Ovary (tissue), 10 donors: ENCODE measurements at places on chromosomes 7 and 10. TPM values are rescaled to one million over a fixed set of nuclear protein-coding genes. Genes with fewer than 3 reads are reported as not detected.

Gene DNAH11
- total RNA-seq, result 2.6 TPM

Gene WAPL
- total RNA-seq, result 31.9 TPM

Gene PDE6C
- total RNA-seq, result not detected

Gene PANK1
- 6.2 TPM for total RNA-seq

Gene GOLGA7B
- under 0.01 TPM for total RNA-seq

Gene CSTF2T
- total RNA-seq, result 37.4 TPM

Gene CALCR
- total RNA-seq, result not detected

DNA sequence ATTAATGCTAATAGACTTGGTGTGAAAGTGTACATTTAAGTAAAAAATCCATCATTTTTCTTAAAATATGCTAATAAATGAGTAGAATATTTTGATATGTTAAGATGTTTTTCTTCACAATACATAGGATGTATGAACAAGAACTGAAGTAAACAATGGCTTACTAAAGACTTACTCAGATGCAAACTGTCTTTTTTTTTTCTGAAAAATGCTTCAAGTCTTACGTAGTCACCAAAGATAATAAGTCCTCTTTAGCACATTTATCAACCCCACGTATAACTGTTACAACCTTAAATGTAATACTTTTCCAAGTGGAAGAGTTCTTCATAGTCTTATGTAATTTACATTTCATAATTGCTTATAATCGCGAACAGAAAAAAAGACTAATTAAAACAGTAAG lies 54.8 kb downstream of the MDFIC start:
- no peak for DNase-seq

DNA sequence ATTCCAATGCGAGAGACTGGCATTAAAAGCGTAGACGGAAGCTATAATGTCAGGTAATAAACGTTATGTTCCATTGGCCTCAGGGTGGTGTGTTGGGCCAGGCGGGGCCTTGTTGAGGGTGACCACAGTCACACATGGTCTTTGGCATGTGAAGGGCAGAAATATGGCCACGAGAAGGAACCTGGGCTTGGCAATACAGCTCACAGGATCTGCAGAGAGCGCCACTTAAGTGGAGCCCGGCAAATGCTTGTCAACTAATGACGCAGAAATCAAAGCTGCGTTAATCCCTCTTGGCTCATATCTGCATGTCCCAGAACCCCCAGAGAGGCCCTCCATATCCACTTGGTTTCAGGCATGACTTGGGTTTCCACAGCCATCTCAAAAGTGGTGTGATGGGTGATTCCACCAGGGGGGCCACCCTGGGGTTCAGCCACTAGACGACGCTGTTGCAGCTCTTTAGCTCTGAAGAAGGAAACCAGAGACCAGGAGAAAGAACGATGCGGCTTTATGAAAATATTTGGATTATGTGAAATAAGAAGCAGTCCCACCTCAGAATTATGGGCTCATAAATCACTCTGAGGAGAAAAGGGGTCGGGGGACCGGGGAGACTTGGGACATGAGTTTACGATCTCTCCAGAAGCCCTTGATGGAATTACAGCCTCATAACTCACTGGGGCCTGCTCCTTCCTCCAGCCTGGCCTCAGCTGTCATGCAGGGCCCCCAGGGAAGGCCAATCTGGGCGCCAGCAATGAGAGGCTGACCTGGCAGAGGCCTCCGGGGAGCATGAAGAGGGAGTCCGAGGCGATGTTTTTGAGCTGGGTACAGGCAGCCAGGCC lies 462.5 kb downstream of the PLXNA4 start:
- DNase-seq, result no peak

DNA sequence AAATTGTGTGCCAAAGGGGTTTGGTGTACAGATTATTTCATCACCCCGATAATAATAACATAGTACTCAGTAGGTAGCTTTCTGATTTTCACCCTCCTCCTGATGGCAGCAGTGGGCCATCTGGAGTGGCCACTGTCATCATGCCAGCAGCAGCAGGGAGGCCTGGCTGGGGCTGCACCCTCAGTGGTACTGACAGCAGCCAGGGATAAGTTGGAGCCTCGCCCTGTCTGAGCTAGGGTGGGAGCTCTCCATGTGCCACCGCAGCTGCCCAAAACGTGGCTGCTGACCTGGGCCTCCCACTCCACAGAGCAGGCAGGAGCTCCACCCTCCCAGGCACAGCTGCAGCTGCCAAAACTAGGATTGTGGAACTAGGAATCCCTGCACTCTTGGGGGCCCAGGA lies 700.8 kb upstream of the KCND2 start:
- no peak for DNase-seq

DNA sequence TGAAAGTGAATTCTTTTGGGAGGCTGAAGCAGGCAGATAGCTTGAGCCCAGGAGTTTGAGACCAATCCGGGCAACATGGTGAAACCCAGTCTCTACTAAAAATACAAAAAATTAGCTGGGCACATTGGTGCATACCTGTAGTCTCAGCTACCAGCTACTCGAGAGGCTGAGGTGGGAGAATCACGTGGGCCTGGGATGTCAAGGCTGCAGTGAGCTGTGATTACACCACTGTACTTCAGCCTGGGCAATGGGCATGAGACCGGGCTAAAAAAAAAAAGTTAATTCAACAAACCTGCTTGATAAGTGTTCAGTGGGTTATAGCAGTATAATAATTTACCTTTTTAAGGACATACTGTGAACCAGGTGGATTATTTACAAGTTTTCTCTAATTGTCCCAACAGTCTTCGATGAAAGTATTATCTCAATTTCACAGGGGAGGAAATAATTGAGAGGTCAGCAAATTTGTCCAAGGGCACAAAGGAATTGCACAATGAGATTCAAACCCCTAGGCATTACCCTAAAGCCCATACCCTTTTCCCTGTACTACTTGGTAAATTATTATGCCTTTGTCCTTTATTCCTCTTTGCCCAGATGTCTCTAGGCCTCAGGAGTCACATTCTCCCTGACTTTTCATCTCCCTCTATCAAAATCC lies 13.1 kb upstream of the DLD start:
- DNase-seq, result no peak

GRCh38 chr7:114086914-114087652 lies 168.3 kb upstream of the PPP1R3A start:
- peak; percentile 38 for DNase-seq

DNA sequence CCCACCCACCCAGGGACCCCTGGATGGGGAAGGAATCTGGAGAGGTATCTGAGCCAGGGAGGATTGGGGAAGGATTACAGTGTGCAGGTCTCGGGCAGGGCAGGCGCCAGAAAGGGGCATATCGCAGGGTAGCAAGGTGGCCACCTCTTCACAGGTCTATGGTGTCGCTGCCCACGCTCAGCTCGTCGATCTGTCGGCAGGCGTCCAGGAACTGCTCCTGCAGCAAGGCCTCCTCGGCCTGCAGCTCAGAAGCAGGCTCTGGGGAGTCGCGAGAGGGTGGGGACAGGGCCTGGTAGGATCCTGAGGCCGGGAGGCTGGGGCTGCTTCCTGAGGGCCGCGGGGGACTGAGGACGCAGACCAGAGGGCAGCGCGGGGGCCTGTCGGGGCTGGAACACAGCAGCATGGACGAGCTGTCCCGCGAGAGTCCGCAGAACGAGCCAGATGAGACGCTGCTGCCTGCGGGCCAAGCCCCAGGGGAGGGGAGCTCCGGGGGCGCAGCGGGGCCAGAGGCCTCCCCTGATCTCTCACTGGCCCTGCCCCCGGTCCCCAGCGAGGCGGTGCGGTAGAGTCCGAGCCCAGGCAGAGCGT lies 7.1 kb upstream of the RBM28 start:
- no peak for DNase-seq

DNA sequence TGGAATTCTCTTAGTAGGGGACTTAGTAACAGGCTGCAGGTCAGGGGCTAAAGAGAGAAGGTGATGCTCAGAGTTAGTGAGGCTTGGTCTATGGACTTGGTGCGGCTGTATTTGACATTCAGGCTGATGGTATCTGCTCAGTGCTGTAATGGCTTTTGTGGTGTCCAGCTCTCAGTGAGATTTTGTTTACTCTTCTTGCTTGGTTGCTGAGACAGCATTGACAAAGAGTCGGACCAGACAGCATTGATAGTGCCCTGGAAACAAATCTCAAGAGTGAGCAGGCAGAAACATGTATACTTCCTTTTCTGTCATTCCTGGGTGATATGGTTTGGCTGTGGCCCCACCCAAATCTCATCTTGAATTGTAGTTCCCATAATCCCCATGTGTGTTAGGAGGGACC lies 202.0 kb downstream of the STK31 start:
- DNase-seq, result no peak

DNA sequence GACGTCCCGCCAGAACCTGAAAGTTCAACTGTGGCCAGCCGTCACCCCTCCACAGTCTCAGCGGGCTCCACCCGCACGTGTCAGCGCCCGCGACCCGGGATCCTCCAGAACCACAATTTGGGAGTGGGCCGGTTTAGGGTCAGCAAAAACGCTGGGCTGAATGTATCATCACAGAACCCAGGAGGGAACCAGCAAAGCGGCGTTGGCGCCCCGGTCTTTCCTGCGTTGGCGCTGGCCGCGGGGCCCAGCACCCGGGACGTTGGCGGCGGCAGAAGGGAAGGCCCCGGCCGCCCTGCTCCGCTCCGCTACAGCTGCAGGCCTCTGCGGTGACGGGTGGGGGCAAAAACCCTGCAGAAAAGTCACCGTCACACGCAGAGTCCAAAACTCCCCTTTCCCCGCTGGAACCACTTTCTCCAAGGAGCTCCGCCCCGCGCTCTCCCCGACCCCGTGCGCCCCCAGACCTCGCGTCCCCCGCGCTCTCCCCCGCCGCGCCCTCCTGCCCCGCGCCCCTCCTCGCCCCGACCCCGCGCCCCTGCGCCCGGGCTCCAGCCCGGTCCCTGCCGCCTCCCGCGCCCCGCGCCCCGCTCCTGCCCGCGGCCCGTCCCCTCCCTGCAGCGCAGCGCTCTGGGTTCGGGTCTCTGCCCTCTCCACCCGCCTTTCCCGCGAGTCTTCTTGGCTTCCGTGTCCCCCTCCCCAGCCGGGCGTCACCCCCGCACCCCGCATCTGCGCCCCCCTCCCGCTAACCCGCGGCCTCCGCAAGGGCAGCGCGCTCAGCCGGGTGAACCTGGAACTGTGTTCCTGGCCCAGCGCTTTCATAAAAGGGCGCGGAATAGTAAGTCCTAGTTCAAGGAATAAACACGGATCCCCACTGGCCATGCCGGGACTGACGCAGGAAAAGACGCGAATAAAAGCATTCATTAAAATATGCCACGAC lies 24.0 kb upstream of the RNF32 start:
- no peak for DNase-seq

- no peak for DNase-seq
Observed at GRCh38 chr7:142745091-142745635, 4.1 kb upstream of the PRSS1 start.

DNA sequence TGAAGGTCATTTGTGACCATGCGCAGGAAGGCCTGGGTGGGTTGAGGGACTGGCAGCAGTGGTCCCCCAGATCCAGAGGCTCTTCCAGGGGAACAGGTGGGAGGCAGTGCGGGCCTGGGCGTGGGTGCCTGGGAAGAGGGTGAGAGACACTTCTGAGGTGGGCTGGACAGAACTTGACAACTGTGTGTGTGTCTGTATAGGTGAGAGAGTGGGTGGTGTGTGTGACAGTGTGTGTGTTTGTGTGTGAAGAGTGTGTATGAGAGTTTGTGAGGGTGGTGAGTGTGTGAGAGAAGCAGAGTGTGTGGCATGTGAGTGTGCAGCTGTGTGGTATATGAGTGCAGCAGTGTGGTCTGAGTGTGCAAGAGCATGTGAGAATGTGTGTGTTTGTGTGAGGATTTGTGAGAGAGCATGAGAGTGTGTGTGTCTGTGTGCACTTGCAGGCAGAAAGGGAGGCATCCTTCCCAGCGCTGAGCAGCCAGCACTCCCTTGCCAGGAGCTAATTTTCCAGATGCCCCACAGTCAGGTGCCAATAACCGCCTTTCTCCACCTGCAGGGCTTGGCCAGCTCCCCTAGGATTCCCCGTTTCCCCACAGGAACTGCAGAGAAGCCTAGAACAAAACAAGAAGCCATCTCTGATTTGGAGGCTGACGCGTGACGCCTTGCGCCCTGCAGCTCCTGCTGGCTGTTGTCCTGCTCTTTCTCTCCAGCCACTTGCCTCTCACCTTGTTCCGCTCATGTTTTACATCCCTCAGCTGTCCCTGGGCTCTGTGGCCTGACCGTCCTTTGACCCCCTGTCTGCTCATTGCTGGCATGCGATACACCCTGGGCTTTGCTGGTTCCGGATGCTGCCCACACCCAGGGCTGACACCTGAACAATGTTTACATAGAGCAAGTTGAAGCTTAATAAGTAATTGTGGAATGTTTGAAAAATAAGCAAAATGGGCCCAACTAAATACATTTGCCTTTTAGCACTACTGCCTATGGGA lies 88.0 kb downstream of the TMEM178B start:
- DNase-seq, result no peak

DNA sequence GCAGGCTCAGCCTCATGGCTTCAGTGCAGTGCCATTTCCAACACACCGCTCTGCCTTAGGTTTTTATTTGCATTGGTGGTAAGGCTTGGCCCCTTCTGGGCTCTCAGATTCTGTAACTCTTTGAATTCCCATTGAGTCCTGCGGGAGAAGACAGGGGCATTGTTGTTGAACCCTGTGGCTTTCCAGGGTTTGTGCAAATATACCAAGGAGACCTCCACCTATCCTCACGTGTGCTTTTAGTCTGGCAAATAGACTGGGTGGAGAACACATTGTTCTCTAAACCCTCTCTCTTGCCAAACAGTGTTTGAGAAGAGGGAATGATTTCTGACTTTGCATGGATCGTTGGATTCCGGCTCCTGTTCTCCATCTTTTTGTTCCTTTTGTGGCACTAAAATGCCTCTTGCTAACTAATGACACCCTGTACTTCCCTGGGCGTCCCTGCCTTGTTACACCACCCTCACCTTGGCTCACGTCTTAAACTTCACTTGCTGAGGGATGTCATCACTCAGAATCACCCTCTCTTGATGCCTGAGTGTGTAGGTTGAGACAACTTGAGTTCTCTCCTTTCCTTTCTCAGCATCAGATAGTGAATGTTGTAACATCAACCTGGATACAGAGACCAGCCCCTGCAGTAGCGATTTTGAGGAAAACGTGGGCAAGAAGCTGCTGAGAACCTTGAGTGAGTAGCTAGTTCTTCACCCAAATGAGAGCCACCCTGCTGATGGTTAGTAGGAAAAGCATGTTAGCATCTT lies 40.5 kb downstream of the GOT1 start:
- no peak for DNase-seq

- DNase-seq, result no peak
Observed at GRCh38 chr7:64876792-64877713, 26.0 kb upstream of the ZNF273 start.

GRCh38 chr10:114708717-114709335 lies 50.8 kb upstream of the ABLIM1 start:
- no peak for DNase-seq

DNA sequence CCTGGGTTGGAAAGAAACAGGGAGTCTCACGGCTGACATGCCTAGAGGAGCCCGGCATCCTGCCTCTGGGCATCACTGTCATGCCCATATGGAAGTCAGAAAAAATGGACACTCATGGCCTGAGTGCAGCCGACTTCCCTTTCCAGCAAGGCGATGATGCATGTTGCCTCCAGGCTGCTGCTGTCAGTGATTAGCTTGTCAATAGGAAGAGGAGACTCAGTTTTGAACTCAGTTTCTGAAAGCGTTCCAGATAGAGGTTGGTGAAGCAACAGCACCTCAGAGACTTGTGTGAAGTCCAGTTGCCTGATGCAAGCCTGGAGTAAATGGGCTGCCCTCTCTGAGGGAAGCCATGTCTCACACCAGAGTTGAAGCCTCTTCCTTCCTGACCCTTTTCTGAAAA lies 148.4 kb downstream of the TPST1 start:
- DNase-seq, result no peak
